Karpas-422 (cell line): ENCODE measurements at places on chromosomes 5 and 9. TPM values are rescaled to one million over a fixed set of nuclear protein-coding genes. Genes with fewer than 3 reads are reported as not detected.

GRCh38 chr5:140041492-140042392 lies 1.4 kb downstream of the NRG2 start:
- H3K4me3 ChIP-seq: no peak overlapping the region
- no peak overlapping the region for H3K27ac ChIP-seq
- H3K4me1 ChIP-seq: no peaks in the 10 kb centered on the region; the same call in 1 of the 2 replicates
- DNase-seq: no peak
- H3K27me3 ChIP-seq: no peaks in the 10 kb centered on the region

GRCh38 chr5:41763574-41763973 lies 106.7 kb downstream of the OXCT1 start:
- no peak for DNase-seq
- 0 out of 2 replicates have a peak overlapping the region, but pooled peaks have one; percentile 8 for H3K4me3 ChIP-seq

DNA sequence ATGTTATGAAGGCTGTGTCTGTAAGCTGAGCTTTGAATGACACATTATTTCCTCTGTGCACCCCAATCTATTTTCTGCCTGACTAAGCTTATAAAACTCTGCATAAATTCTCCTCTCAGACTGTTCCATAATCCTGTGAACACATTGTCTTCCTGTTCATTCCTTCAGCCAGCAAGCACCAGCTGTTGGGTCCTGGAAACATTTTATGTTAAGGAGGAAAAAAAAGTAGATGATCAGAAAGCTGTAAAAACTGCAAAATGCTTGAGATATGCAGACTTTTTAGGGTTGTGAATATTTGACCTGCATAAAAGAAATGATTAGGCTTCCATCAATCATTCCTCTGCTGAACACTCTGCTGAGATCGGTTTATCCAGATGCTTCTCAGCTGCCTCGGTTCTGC lies 1246.0 kb upstream of the DMAC1 start:
- DNase-seq: no peak
- H3K27ac ChIP-seq: no peak overlapping the region
- no peaks in the 10 kb centered on the region for H3K27me3 ChIP-seq
- no peak overlapping the region for H3K4me3 ChIP-seq
- no peaks in the 10 kb centered on the region for H3K4me1 ChIP-seq

GRCh38 chr5:98309785-98310598 lies 463.5 kb upstream of the RGMB start:
- DNase-seq: no peak
- no peaks in the 10 kb centered on the region for H3K27me3 ChIP-seq
- no peaks in the 10 kb centered on the region for H3K36me3 ChIP-seq

- H3K4me3 ChIP-seq: no peak overlapping the region
- H3K27ac ChIP-seq: no peak overlapping the region
- DNase-seq: no peak
- H3K36me3 ChIP-seq: no peaks in the 10 kb centered on the region
- peaks cover 21% of the 10 kb centered on the region for H3K4me1 ChIP-seq
Measured at GRCh38 chr5:114948986-114949621, 220.6 kb downstream of the TRIM36 start.

CDO1 gene
- total RNA-seq: not detected in 2 replicates
